ENCODE measurements at places on chromosomes 6 and 20.
A peak's percentile ranks its signal among the peaks of the same experiment; 100 is the strongest.

- no peak for DNase-seq
Observed at GRCh38 chr20:22746957-22747356, 162.6 kb upstream of the FOXA2 start.

DNA sequence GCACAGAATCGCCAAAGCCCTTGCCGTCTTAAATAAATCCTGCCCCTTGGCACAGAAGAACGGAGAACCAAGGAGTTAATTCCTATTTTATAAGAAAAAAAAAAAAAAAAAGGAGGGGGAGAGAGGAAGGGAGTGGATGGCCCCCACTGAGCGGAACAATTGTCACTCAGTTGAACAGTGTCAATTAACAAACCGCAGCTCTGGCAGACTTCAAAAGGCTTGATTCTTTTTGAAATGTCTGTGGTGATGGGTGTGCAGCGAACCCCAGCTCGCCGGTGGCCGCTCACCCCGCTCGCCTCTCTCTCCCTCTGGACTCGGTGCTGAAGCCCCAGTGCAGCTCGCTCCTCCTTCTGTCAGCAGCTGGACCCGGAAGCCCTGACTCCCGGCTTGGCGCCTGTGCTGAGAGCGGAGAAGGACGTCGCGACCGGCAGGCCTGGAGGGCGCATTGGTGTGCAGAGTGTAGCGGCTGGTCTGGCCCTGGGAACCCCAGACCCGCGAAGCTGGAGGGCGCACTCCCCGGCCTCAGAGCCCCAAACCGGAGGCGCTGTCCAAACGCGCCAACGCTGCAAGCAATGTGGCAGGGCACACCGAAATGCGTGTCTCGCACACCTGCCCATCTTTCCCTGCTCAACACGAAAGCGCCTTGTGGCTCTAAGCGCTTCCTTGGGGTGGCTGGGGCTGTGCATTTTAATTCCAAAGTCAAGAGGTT, 3.4 kb downstream of the LINC00237 start:
- DNase-seq = no peak

DNA sequence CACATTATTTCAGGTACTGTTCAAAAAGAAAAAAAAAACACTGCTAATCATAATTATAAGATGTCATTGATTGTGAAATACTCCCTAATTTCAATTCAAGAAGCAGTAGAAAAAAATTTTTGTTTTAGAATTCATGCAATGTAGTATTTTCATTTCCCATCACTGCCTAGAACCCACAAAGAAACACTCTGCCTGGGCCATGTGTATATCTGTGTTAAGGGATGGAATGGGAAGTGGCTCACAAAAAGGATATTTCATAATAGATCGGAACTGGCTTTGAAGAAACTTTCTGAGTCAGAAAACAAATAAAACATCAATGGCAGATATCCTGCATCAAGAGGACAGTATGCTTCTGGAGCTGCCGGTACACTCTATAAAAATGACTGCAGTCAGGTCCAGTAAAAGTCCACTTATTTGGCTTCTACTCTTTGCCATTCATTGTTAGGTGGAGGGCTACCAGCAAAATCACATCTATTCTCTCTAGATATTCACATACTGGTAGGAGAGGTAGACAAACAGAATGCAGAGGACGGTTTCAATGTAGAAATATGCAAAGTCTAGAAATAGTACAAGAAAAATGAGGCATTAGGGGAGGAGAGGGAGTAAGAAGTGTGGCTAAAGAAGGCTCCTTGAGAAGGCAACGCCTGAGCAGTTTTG, 135.0 kb upstream of the TNFAIP3 start:
- DNase-seq = no peak

DNA sequence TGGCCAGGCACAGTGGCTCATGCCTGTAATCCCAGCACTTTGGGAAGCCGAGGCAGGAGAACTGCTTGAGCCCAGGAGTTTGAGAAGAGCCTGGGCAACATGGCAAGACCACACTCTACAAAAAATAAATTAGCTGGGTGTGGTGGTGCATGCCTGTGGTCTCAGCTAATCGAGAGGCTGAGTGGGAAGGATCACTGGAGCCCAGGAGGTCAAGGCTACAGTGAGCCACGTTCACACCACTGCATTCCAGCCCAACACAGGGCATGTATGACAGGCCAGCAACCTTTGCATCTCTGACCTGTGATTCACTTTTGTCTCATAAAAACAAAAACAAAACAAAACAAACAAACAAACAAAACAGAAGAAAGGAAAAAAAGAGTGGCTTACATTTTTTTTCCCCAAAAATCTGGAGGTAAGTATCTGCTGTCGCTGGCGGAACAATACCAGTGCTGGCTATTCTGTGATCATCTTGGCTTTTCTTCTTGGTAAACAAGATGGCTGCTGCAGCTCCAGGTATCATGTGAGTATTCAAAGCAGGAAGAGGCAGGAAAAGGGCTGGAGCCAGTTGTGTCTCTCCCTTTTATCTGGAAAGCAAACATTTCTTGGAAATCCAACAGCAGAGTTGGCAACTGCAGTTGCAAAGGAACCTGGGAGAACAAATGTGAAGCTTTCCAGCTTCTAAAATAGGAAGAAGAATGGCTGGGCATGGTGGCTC, 40.4 kb upstream of the ZMYND8 start:
- no peak for DNase-seq

DNA sequence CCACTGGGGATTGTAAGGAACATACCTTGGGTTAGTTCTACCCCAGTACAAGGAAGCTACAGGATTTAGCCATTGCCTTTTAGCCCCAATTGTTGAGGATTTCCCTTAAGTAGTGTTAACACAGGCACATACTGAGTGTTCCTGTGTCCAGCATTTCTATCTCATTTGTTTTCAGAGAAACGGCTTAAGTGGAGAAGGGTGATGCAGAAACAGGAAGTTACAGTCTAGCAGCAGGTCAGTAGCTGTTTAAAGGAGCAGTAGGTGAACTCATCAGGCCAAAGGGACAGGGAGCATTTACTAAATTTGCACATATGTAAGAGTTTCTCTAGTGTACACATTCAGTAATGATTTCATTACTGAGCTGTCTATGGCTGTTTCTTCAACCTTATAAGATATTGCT, 644.2 kb upstream of the GJE1 start:
- DNase-seq = no peak

- no peak for DNase-seq
Observed at GRCh38 chr20:17644451-17644850, 37.6 kb downstream of the RRBP1 start.

GRCh38 chr6:151536188-151536479, 42.3 kb downstream of the CCDC170 start:
- DNase-seq = no peak

- no peak for DNase-seq
Observed at GRCh38 chr20:57160985-57161384, 105.5 kb downstream of the BMP7 start.

DNA sequence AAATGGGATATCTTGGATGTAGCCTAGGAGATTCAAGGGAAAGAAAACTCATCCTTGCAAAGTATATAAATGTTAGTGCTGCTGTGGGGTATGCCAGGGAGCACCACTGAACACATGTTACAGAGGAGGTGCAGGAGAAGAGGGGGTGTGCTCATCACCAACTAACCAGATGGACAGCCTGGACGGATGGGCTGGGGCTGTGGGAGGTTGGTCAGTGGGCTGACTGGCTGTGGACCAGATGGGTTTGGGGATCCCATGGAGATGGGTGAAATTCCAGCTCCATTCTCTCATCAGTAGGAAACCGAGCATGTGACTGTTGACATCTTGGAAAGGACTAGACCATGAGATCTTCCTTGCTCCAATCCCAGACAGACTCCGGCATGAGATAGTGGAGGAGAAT, 201.0 kb downstream of the LRFN2 start:
- DNase-seq = no peak

DNA sequence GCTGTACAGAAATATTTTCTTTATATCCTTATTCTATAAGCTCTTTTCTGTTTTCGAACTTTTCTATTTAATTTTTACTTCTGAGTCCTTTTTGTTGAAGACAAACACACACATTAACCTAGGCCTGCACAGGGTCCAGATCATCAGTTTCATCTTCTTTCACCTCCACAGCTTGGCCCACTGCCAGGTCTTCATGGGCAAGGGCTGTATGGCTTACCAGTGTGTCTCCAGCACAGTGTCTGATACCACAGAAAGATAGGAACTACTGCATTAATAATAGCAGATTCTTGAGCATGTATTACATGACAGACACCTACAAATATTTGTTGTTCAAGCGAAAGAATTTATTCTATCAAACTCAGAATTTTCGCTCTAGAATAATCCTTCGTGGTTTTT, 24.4 kb downstream of the QKI start:
- peak; percentile 12 for DNase-seq

GRCh38 chr20:10954137-10954840, 280.5 kb upstream of the JAG1 start:
- no peak for DNase-seq

DNA sequence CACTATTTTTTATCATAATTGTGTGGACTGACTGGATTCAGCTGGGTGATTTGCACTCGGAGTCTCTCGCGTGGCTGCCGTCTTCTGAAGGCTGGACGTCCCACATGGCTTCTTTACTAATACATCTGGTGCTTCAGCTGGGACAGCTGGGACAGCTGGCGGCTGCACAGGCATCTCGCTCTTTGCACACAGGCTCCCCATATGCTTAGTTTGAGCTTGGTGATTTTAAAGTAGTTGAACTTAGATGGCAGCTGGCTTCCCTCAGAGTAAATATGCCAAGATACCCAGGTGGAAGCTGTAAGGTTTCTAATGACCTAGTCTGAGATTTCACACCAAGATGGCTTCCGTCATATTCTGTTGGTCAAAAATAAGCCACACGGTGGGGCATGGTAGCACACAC, 38.7 kb upstream of the PPP1R3G start:
- no peak for DNase-seq

- no peak for DNase-seq
Observed at GRCh38 chr6:137736048-137736818, 130.8 kb upstream of the TNFAIP3 start.

- DNase-seq = no peak
Observed at GRCh38 chr6:166036316-166037095, 131.1 kb downstream of the TBXT start.

DNA sequence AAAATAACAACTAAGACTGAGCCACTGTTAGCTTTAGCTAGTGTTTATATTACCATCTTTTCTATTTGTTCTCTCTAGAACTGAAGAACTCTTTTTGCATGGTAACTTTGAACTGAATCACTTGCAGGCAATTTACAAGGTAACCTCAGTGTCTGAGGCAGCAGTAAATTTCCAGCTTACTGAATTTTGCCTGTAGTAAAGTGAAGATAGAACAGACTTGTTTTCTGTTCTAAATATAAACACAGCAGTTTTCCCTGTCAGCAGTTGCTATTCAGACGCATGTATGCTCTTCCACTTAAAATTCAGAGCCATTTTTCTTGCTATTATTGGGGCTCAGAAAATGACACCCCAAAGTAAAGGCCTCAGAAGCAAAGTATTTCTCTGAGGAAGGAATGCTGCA, 974.0 kb upstream of the GJE1 start:
- no peak for DNase-seq

- no peak for DNase-seq
Observed at GRCh38 chr6:14738933-14739332, 506.9 kb upstream of the JARID2 start.

GRCh38 chr6:83216806-83217205, 23.6 kb downstream of the RWDD2A start:
- DNase-seq = no peak

GRCh38 chr20:38146628-38147027, 18.4 kb downstream of the TGM2 start:
- DNase-seq = no peak

DNA sequence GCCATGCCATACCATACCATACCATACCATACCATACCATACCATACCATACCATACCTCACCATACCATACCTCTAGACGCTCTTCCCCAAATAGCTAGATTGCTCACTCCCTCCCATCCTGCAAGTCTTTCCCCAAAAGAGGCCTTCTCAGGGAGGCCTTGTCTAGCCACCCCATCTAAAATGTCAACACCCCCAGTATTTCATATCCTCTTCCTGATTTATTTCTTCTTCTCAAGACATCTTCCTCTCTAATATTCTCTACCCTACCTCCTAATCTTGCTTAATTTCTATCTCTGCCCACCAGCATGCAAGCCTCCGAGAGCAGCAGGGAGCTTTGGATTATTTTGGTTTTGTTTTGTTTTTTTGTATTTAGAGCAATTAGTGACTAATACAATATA, 225.2 kb upstream of the RREB1 start:
- no peak for DNase-seq

DNA sequence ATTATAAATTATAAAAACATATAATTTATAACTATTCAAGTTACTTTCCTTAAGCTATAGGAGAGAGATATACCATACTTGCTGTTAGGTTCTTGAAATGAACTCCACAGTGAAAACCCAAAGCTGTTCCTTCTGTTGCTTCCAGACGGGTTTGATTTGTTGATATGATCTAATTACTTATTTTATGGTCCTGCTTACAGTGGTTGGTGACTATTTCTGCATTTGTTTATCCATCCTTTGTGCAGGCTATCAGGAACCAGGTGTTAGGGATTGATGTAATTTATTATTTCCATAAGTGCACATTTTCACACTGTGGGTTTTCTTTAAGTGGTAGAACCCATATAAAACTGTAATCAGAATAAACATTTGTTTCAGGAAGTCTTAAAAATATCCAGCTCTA, 167.1 kb downstream of the KIF6 start:
- DNase-seq = no peak

GRCh38 chr6:148557796-148558321, 189.0 kb upstream of the UST start:
- DNase-seq = no peak

GRCh38 chr20:47139934-47140535, 216.5 kb downstream of the ZMYND8 start:
- no peak for DNase-seq

DNA sequence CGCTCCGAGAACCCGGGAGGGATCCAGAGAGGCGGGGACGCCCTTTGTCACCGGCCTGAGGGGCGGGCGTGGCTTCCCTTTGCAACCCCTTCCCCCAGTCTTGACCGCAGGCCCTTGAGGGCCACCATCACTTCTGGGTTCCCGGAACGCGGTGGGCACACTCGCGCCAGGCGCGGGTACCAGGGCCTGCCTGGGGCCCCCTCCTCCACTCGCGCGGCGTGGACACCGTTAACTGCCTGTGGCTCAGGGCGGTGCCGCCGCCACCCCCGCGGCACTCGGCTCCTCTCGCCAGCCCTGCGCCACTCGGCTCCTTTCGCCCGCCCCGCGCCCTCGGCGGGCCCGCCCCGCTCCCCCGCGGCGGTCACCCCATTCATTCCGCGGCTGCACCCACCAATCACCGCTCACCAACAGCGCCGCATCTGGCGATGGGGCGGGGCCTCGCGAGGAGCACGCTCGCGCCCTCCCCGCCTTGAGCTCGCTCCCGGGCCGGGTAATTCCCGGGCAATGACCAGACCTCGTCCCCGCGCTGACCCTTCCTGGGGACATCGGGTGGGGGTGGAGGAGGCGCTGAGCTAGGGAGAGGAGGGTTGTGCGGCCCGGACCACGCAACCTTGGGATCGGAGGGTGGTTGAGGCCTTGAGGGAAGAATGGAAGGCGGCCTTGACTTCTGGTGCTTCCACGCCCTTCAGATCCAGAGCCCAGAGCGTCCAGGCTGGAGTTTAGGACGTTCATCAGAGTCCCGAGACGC, 10.5 kb upstream of the ELOVL5 start:
- DNase-seq = peak; percentile 86

- DNase-seq = no peak
Observed at GRCh38 chr6:143187238-143187923, 126.7 kb downstream of the AIG1 start.

GRCh38 chr6:1040393-1040792, 271.5 kb upstream of the FOXQ1 start:
- DNase-seq = no peak

Measured in stimulated activated CD4-positive, alpha-beta T cell treated with anti-CD3 and anti-CD28 coated beads, Interleukin-4, amount 100 ng/mL, for 4 hours (primary cell).